ENCODE measurements at places on chromosomes 3 and 15. TPM values are rescaled to one million over a fixed set of nuclear protein-coding genes. Genes with fewer than 3 reads are reported as not detected.

The C3orf62 gene
- 6.8 TPM for total RNA-seq

The CHRM5 gene
- total RNA-seq, result not detected

The SHC4 gene
- 0.32 TPM for total RNA-seq

The TMEM45A gene
- total RNA-seq, result 15.9 TPM

The CAV3 gene
- 0.32 TPM for total RNA-seq

The CISH gene
- total RNA-seq, result 71.6 TPM

The MUC4 gene
- 1.1 TPM for total RNA-seq

DNA sequence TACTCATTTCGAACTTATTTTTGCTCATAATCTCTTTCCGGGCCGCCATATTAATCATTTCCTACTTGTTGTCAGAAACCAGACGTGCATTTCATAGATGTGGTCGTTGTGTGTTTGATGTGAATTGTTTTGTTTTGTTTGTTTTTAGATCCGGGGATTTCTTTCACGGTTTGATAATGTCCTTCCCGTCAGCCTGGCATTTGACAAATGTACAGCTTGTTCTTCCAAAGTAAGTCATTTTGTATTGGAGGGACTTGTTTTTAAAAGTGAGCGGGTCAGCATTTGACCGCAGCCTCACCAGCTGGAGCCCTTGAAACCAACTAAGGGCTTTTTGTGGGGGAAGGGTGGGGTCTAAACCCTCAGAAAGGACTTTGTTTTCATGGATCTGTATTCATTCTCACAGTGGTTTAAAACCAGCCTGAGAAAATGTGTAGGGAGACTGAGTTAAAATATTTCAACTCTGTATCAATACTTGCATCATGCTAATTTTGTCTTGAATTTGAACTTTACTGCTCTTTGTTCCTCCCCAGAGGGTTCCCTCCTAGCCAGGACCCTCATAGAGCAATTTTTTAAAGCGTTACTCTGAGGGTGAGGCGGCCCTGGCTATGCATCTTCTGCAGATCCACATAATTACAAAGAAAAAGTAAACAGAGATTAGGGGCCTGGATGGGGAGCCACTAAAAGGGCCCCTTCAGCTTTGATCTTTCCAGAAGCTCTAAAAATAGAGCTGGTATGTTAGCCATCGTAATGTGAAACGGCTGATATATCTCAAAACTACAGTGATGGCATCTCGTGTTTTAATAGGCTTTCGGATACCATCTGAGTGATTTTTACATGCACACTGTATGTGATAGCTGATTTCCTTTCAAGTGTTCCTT, 107.9 kb downstream of the ATG7 start:
- DNase-seq, result no peak

The AMIGO3 gene
- 0.26 TPM for total RNA-seq

GRCh38 chr15:57647791-57648130, 56.1 kb downstream of the MYZAP start:
- DNase-seq, result no peak

DNA sequence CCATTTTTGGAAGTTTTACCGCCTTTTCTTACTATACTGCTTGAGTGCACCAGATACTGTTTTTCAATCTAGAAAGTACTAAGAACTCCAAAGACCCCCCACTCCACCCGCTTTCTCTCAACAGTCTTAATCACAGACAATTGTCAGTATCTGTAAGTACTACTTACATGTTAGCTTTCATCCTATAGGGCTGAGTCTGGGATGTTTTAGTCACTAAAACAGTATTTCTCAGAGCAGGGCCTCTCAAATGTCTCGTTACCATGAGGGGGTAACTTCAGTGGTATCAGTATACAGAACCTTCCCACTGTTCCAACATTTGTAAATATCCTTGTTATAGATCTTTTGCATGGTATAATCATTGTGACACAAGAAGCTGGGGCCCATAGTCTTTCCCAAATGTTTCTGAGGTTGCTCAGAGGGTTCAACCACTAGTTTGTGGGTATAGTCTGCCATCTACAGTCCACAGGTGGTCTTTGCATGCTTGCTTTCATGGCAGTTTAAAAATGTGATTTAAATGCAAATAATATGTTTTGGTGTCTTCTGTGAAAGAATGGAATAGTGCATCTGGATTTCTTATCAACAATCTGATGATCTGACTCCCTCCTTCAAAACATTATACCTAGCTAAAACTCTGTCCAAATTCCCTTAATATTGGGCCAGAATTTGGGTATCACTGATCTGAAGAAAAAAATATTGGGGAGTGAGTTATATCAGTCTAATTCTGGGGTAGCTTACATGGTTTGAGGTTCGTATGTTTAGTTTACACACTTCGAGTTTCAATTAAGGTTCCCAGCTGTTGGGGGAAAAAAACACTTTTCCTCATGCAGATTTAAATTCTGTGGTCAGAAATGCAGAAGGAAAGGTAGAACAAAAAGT, 18.0 kb upstream of the DNAJC13 start:
- no peak for DNase-seq

Measured in upper lobe of right lung (tissue), 1 donor.